ENCODE measurements at places on chromosomes 11 and 22. TPM values are rescaled to one million over a fixed set of nuclear protein-coding genes. Genes with fewer than 3 reads are reported as not detected.

- DNase-seq = no peak
These were observed 42.8 kb upstream of the TCF20 start for GRCh38 chr22:42313204-42313603.

DNA sequence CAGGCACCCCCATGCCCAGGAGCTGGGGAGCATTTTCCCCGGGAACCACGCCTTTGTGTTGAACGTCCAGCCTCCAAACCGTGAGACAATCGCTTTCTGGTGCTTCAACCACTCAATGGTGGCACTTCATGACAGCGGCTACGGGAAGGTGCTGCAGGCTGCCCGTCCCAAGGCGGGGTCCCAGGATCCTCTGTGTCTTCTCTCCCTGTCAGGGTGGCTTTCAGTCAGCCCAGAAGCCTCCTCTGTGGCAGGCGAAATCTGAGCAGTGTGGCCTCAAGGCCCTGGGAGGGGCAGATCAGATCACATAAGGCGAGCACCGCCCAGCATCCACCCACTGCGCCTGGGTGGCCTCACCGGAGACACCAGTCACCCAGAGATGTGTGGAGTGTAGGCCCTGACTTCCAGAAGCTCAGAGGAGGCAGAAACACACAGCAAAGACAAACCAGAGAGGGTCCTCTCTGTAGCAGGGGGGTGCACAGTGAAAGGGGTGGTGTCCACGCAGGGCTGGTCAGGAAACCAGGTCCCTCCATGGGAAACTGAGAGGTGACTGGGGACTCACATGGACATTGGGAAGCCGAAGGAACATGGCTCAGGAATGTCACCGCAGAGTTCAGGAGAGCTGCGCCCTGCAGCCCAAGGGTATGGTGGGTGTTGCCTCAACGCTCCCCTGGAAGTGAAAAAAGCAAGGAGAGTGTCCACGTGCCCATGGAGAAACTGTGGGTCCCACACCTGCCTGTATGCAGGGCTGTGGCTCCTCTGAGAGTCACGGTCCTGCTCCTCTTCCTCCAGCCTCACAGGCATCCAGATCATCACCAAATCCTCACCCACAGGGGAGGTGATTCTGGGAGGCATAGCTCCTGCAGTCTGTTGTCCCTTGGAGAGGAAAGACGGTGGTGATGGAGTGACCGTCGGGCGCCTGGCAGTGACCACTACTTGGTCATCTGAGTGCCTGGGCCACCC is 1420.7 kb downstream of the TBC1D22A start:
- no peak for DNase-seq

DNA sequence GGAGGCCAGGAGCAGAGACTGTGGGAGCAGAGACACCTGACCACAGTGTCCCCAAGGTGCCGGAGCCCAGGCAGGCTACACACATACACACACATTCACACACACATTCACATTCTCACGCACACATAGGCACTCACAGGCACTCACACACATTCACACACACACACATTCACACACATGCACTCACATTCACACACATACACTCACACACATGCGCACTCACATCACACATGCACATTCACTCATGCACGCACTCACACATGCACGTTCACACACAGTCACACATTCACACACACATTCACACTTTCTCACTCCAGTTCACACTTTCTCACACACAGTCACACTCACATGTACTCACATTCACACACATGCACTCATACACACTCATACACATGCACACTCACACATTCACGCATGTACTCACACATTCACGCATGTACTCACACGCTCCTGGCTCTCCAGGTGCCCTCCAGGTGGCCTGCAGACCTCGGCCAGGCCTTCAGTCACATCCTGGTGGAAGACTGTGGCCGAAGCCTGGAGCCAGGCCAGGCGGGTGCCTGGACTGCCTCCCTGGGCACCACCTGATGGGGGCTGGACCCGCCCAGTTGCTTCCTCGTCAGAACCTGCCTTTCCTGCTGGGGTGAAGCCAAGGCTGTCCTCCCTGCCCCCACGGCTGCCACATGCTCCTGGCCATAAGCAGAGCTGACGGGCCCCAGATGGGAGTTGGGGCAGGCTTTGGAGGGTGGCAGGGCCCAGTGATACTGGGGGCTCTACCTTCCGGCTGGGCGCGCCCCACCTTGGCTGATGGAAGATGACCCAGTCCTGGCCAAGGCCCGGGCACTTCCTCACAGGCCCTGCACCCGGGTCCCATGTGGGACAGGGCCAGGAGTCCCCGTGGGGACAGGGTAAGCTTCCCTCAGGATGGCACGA is 89.5 kb downstream of the WNT7B start:
- DNase-seq = no peak

DNA sequence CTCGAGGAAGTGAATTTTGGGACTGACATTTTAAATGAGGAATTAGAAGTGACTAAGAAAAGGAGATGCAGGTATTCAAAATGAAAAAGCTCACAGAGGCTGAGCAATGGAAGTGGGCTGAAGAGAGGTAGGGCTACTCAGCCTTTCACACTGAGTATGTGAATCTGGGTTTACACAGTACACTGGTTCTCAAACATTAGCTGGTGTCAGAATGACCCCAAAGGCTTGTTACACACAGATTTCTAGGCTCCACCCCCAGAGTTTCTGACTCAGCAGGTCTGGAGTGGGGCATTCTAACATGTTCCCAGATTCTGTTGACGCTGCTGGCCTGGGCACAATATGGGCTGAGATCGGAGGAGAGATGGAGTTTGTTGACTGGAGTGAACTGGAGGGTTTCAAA is 32.8 kb downstream of the CADM1 start:
- DNase-seq = no peak

Gene MUC15
- not detected for total RNA-seq

Gene GRIK4
- total RNA-seq = 0.51 TPM

Data from heart right ventricle (tissue), 16 donors.